Left ventricle myocardium inferior (tissue), 1 donor: ENCODE measurements at places on chromosomes 12 and 14. TPM values are rescaled to one million over a fixed set of nuclear protein-coding genes. Genes with fewer than 3 reads are reported as not detected.

The PLEKHG7 gene
- not detected for total RNA-seq

The TRPV4 gene
- total RNA-seq: 0.33 TPM

The ASB2 gene
- total RNA-seq: 251 TPM

DNA sequence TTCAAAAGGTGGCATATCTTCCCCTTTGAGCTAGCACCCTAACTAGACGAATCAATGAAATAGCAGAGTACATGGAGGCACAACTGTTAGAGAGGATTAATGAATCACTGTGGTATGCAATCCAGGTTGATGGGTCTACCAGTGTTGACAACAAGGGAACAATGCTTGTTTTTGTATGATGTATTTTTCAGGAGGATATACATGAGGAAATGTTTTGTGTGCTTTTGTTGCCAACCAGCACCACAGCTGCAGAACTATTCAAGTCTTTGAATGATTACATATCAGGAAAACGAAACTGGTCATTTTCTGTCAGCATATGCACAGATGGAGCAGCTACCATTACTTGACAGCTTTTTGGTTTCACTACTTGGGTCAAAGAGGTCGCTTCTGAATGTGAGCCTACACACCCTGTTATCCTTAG is 142.6 kb downstream of the GPHN start:
- H3K4me1 ChIP-seq: peaks cover 35% of the 10 kb centered on the region
- H3K27me3 ChIP-seq: no peaks in the 10 kb centered on the region
- no peaks in the 10 kb centered on the region for H3K36me3 ChIP-seq

- no peak for DNase-seq
- H3K27ac ChIP-seq: no peak overlapping the region
- peaks cover 15% of the 10 kb centered on the region for H3K27me3 ChIP-seq
- H3K4me1 ChIP-seq: no peaks in the 10 kb centered on the region
Observed at GRCh38 chr14:36256126-36256801, 64.2 kb downstream of the MBIP start.

GRCh38 chr12:79069009-79069408 is 204.4 kb downstream of the SYT1 start:
- no peak overlapping the region for H3K4me3 ChIP-seq
- no peaks in the 10 kb centered on the region for H3K27me3 ChIP-seq
- no peak for DNase-seq
- no peaks in the 10 kb centered on the region for H3K36me3 ChIP-seq
- no peak overlapping the region for H3K27ac ChIP-seq

- H3K36me3 ChIP-seq: peaks cover 8% of the 10 kb centered on the region
- peak overlapping the region; percentile 73 for H3K27ac ChIP-seq
- no peak overlapping the region for H3K4me3 ChIP-seq
- no peak for DNase-seq
- H3K27me3 ChIP-seq: no peaks in the 10 kb centered on the region
- peaks cover 42% of the 10 kb centered on the region for H3K4me1 ChIP-seq
Observed at GRCh38 chr14:63214417-63215196, 10.4 kb downstream of the RHOJ start.

DNA sequence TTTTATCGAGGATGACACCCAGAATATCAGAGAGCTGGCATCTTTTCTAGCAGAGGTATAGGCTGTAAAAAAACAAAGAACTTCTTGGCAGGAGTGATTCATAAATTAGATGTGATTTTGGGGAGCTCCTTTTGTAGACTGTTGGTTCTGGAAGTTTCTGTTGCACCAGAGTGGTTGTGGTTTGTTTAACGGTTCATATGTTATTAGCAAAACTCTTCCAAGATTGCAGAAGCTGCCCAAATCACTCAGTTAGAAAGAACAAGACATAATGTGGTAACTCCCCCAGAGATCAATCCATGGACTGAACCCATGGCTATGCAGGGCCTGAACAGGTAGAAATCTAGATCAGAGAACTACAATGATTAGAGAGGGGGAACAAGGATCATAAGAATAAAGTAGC is 6.7 kb upstream of the RNASE10 start:
- peak overlapping the region; percentile 85 for H3K27ac ChIP-seq
- no peaks in the 10 kb centered on the region for H3K27me3 ChIP-seq
- H3K4me1 ChIP-seq: peaks cover 18% of the 10 kb centered on the region
- H3K4me3 ChIP-seq: no peak overlapping the region

GRCh38 chr12:72226510-72226909 is 45.7 kb upstream of the TRHDE start:
- no peak overlapping the region for H3K27ac ChIP-seq
- no peaks in the 10 kb centered on the region for H3K27me3 ChIP-seq
- H3K4me1 ChIP-seq: no peaks in the 10 kb centered on the region
- no peak for DNase-seq
- no peaks in the 10 kb centered on the region for H3K36me3 ChIP-seq

- H3K4me3 ChIP-seq: no peak overlapping the region
- peaks cover 4% of the 10 kb centered on the region for H3K4me1 ChIP-seq
- H3K36me3 ChIP-seq: no peaks in the 10 kb centered on the region
- no peak overlapping the region for H3K27ac ChIP-seq
Observed at GRCh38 chr12:32264961-32265360, 134.4 kb upstream of the FGD4 start.

DNA sequence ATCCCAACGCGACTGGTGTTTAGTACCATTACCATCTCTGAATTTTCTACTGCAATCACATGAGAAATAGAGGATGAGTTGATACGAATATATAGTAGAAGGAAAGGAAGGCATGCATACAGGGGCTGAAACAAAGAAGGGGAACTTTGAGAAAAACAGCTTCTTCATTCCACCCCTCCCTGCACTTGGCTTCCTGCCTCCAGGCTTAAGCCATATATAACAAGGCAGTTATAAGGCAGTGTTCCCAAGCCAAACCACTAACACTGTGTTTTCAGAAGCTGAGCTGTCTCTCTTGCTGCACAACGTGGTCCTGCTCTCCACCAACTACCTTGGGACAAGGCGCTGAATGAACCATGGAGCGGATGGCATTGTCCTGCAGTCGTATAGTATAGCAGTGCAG is 11.0 kb downstream of the LETMD1 start:
- peaks cover 98% of the 10 kb centered on the region for H3K36me3 ChIP-seq
- H3K4me3 ChIP-seq: no peak overlapping the region
- DNase-seq: no peak
- H3K4me1 ChIP-seq: no peaks in the 10 kb centered on the region
- H3K27ac ChIP-seq: no peak overlapping the region

DNA sequence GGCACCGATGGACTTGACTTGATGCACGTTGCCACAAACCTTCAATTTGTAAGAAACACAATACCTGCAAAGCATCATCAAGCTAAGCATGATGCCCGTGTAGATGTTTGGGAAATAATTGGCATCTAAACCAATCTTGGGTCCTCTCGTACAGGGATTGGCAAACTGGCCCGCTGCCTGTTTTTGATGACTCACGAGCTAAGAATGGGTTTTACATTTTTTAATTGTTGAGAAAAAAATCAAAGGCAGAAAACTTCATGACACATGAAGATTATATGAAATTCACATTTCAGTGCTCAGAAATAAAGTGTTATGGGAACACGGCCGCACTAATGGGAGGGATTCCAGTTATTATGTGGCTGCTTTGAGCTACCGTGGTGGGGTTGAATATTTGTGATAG is 10.9 kb downstream of the MTA1 start:
- no peaks in the 10 kb centered on the region for H3K27me3 ChIP-seq
- H3K27ac ChIP-seq: peak overlapping the region; percentile 31
- H3K4me1 ChIP-seq: peaks cover 16% of the 10 kb centered on the region
- no peak for DNase-seq
- H3K36me3 ChIP-seq: peaks cover 6% of the 10 kb centered on the region

DNA sequence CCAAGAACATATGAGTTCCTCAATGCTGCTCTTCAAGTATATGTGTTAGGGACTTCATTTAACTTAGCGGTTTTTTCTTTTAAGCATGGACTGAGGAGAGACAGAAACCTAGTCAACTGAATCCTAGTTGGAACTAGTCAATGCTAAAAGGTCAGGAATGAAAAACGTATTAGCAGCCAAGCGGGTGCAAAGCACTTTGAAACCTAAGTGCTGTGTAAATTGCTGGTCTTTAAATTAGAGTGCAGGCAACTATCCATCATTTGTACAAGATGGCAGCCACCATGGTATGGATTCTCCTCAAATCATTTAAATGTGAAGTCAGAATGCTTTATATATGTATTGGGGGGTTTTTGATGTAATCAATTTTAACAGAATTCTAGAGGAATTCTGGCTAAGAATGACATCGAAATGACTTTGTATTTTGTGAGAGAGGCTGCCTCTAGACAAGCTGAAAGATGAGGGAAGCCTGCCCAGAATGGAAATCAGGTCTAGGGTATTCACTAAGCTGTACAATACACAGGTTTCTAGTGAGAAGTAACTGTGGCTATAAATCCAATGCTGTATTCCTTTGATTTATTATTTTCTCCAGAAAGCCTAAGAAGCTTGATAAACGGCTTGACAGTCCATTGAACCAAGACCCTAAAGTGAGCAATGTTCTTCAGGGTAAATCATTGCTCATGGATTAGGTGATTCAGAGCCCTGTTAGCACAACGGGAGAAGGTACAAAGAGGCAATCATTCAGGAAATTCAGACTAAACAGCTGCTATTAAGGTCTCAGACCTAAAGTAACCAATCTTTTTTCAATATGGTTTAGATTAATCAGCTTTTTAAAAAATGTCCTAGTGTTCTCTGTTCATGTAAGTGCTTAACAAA is 198.8 kb downstream of the ANO2 start:
- peaks cover 5% of the 10 kb centered on the region for H3K27me3 ChIP-seq
- no peak overlapping the region for H3K4me3 ChIP-seq
- no peaks in the 10 kb centered on the region for H3K36me3 ChIP-seq
- H3K4me1 ChIP-seq: peaks cover 26% of the 10 kb centered on the region
- DNase-seq: no peak
- peak overlapping the region; percentile 50 for H3K27ac ChIP-seq

GRCh38 chr12:11836282-11837151 is 187.0 kb downstream of the ETV6 start:
- peaks cover 6% of the 10 kb centered on the region for H3K36me3 ChIP-seq
- H3K4me1 ChIP-seq: peaks cover 85% of the 10 kb centered on the region
- H3K27ac ChIP-seq: peak overlapping the region; percentile 3
- H3K27me3 ChIP-seq: no peaks in the 10 kb centered on the region
- H3K4me3 ChIP-seq: no peak overlapping the region

DNA sequence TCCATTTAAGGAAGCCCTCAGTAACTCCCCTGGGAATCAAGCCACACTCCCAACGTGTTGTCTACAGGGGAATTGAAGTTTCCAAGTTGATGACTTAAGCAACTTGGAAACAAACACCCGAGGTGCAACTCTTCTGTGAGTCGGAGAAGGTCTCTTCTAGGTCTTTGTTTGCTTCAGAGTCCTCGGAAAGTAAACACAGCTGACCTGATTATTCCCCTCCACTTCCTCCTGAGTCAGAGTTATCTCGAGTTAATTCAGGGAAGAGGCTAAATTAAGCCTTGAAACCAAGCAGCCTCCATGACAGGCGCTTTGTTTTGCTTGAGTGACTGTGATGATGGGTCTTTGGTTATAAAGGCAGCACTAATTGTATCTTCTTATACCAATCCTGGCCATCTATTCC is 41.8 kb downstream of the TUNAR start:
- H3K27me3 ChIP-seq: peaks cover 67% of the 10 kb centered on the region
- no peak overlapping the region for H3K4me3 ChIP-seq
- no peak overlapping the region for H3K27ac ChIP-seq

DNA sequence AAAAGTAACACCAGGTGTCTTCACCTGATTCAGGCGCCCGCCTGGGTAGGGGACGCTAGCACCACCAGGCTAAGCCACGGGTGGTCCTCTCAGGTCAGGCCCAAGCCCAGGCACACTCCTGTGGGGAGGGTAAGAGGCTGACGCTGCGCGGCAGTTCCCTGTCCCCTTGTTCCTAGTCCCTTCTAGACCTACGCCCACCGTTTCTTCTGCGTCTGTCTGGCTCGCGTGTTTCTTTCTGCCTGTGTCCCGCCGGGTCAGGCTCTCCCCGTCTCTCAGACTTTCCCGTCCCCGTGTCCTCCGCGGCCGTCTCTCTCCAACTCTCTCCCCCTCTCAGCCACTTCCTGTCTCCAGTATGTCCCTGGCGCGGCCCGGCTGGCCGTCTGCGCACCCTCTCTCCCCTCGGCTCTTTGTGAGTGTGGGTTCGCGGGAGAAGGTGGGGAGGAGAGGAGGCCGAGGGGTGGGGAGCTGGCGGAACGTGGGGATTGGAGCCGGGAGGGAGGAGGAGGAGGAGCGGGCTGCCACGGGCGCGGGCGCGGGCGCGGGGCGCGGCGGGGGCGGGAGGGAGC is 3.1 kb upstream of the TNS2 start:
- H3K4me1 ChIP-seq: peaks cover 89% of the 10 kb centered on the region
- no peaks in the 10 kb centered on the region for H3K27me3 ChIP-seq
- DNase-seq: peak; percentile 90
- H3K36me3 ChIP-seq: peaks cover under 1% of the 10 kb centered on the region
- H3K4me3 ChIP-seq: peak overlapping the region; percentile 92

GRCh38 chr12:119457271-119457670 is 122.7 kb downstream of the CCDC60 start:
- peaks cover 9% of the 10 kb centered on the region for H3K27me3 ChIP-seq
- H3K27ac ChIP-seq: no peak overlapping the region

DNA sequence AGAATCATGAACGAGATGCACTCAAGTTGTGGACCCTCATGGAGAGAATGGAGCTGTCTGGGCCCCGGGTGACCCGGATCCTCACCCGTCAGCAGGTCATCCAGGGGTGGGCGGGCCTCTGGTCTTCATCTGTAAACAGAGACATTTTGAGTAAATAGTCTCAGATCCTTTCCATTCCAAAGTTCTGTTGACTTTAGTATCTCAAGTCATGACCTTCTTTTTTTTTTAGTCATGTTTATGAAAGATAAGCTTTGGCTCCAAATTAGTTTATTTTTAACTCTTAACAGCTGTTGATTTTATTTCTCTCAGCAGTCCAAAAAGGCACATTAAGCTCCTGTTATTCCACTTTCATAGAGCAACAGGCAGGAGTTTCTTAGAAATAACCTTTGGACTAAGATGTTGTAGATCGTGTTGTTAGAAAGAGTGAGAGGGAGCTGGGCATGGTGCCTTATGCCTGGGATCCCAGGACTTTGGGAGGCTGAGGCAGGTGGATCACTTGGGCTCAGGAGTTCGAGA is 48.9 kb upstream of the AMN start:
- H3K27me3 ChIP-seq: no peaks in the 10 kb centered on the region
- DNase-seq: no peak
- H3K36me3 ChIP-seq: peaks cover 38% of the 10 kb centered on the region
- H3K27ac ChIP-seq: no peak overlapping the region
- H3K4me3 ChIP-seq: no peak overlapping the region
- peaks cover 17% of the 10 kb centered on the region for H3K4me1 ChIP-seq

- DNase-seq: no peak
- peaks cover 4% of the 10 kb centered on the region for H3K4me1 ChIP-seq
- no peak overlapping the region for H3K4me3 ChIP-seq
- peaks cover 57% of the 10 kb centered on the region for H3K36me3 ChIP-seq
Observed at GRCh38 chr12:121273364-121273896, 23.1 kb downstream of the CAMKK2 start.

DNA sequence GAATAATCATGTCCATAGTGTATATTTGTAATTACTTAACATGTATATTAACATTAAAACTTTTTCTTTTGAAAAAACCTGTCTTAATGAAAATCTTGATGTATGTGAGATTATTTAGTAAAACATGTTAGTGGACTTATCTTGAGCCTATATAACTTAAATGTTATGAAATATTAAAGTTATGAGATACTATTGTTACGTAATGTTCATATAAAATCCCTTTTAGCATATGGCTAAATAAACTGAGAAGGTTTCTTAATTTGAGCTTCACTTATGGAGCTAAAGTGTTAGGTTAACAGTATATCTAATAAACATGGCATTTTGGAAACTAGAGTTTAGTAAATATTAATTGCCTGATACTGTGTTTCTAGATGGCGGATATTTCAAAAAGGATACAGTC is 59.9 kb downstream of the MIA2 start:
- DNase-seq: no peak
- H3K4me3 ChIP-seq: no peak overlapping the region
- no peaks in the 10 kb centered on the region for H3K27me3 ChIP-seq
- H3K4me1 ChIP-seq: peaks cover 8% of the 10 kb centered on the region
